ENCODE measurements at places on chromosomes 2 and 18.

GRCh38 chr2:113707106-113707505 is 49.3 kb downstream of the SLC35F5 start:
- no peak for DNase-seq

GRCh38 chr18:35107216-35107615 is 66.0 kb downstream of the MAPRE2 start:
- DNase-seq: no peak

- no peak for DNase-seq
These were observed 153.3 kb downstream of the TMEM182 start for GRCh38 chr2:102915128-102915527.

GRCh38 chr2:132646540-132647108 is 23.4 kb downstream of the LYPD1 start:
- no peak for DNase-seq

- DNase-seq: no peak
These were observed 103.5 kb downstream of the ADD2 start for GRCh38 chr2:70664525-70664924.

DNA sequence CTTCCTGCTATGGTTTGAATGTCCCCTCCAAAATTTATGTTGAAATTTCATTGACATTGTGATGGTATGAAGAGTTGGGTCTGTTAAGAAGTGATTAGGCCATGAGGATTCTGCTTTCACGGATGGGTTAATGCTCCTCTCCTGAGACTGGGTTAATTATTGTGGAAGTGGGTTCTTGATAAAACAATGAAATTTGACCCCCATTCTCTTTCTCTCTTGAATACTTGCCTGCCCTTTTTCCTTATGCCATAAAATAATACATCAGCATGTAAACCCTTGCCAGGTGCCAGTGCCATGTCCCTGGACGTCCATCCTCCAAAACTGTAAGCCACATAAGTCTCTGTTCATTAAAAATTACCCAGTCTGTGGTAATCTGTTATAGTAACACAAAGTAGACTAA is 352.8 kb downstream of the LRRTM4 start:
- DNase-seq: no peak

DNA sequence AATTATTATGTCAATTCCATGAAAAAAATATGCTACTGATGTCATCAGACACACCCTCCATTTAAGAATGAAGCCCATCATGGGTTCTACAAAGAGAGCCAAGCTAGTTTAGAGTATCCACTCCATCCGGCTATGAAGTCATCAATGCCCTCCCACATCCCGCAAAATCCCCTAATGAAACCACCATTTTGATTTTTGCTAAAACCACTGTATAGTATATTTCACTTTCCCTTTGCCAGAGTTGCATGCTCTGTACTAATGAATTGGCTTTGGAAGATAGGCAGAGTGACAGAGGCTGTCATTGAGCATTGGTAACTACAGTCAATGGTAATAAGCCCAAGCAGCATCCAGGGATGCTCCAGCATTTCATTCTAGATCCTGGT is 118.6 kb downstream of the ANKRD44 start:
- DNase-seq: no peak

- no peak for DNase-seq
These were observed 23.6 kb downstream of the IL1R2 start for GRCh38 chr2:102015399-102015798.

- DNase-seq: no peak
These were observed 48.7 kb downstream of the TNS1 start for GRCh38 chr2:217954051-217954450.

DNA sequence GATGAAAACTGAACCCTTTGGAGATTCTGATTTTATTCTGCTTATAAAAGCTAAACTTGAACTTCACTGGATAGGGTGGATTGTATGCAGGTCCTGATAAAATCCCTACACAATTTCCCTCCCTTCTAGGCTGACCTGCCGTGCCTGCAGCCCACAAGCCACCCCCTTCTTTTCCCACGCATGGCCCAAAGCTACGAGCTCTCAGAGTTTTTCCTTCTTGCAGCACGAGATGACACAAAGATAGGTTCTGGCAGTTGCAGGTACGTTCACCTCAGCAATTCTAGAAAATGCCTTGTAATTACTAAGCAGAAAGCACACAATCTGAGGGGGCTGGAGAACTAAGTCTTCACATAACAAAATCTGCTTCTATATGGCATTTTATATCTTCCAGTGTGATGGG is 110.6 kb upstream of the ATP8B1 start:
- DNase-seq: no peak

DNA sequence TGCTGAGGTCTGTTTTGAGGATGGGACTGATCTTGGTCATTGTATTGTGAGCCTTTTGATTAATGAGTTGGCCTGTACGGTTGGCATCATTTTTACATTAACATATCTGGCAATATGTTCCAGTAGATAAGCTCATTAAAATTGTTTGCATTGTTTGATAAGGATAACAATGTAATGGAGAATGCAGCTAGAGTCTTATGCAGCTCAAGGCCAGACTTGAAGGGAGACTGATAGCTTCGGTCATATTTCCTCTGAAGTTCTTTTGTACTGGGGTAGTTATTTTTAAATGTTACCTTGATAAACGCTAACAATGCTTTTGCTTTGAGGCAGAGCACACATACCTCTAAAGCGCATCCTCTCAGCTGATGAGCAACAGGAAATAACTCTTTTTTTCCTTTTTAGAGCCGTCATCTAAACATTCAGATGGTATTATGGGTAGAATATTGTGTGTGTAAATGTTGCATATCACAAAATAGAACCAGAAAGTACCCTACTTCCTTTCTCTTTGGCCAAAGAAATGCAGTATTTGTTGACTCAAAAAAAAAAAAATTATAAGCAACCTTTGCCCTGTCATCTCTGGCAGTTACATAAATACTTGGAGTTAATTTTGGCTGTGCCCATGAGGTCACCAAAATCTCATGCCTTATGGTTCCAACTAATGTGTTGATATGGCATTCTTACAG is 1.3 kb downstream of the MAPRE2 start:
- no peak for DNase-seq

- no peak for DNase-seq
These were observed 61.7 kb downstream of the HS1BP3 start for GRCh38 chr2:20588918-20589871.

- peak; percentile 56 for DNase-seq
These were observed 45.6 kb downstream of the MEX3C start for GRCh38 chr18:51151568-51152511.

- DNase-seq: no peak
These were observed 1377.0 kb downstream of the SUCLG1 start for GRCh38 chr2:83081826-83082690.

DNA sequence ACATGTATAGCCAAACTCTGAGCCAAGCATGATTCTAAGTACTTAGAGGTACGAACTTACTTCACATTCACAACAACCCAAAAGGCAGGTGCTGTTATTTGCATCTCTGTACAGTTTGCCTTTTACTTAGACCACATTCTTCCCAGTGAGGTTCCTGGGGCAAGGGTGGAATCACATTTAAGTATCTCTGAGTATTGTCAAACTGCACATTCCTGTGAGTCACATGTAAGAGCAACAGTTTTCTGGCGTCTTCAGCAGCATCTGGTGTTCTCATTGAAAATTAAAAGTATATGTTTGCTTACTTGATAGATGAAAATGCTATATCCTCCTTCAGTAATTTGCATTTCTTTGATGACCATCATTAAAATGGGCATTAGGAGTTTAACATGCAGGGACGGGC is 119.1 kb downstream of the UXS1 start:
- DNase-seq: no peak

DNA sequence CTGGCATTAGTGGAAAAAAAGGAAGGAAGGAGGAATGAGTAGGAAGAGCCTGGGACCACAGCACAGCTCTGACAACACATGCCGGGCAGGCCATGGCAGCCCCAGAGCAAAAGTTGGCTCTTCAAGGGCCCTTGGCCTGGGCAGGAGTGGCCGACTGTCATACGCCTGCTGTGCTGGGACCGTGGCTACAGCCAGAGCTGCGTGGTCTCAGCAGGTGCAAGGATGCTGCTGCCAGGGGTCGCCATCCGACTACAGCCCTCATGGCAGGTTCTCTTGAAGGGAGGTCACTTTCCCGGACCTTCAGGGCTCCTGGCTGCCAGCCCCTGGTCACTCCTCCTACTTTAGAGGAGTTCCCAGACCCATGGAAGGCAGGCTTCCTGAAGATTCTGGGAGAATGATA is 109.9 kb downstream of the ARL4C start:
- no peak for DNase-seq

DNA sequence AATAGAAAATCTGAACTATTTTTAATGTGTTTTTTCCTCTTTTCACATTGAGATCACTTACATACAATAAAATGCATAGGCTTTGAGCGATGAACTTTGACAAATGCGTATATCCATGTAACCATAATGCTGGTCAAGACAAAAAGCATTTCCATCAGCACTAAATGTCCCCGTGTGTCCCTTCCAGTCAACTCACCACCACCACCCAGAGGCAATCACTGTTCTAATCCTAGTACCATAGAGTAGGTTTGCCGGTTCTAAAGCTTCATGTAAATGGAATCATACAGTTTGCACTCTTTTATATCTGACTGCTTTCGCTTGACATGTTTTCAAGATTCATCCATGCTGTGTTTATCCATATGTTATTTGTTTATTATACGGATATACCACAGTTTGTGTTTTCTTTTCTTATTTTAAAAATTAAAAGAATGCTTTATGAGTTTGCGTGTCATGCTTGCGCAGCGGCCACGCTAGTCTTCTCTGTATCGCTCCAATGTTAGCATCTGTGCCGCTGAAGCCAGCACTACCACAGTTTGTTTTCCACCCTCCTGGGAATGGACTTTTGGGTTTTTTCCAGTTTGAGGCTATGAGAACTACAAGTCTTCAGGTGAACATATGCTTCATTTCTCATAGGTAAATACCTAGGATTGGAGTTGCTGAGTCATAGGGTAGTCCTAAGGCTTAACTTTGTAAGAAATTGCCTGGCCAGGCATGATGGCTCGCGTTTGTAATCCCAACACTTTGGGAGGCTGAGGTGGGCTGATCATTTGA is 197.5 kb upstream of the CHAC2 start:
- no peak for DNase-seq

DNA sequence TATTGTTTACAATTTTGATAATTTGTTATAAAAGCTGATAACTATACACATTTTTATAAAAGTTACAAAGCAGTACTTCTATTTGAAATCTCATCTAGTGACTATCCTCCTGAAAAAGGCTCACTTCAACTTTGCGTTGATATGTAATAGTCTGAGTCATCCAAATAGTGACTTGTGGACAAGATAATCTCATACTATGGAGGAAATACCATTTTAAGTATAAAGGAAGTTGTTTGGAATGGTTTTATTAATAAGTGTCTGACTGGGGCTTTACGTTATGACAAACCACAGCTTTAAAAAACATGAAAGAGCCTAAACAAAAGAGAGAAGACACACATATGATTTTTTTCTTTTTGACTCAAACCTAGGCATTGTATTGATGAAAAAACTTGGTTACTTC is 272.3 kb upstream of the COL3A1 start:
- DNase-seq: no peak

GRCh38 chr2:226329180-226329579 is 470.4 kb downstream of the IRS1 start:
- no peak for DNase-seq

DNA sequence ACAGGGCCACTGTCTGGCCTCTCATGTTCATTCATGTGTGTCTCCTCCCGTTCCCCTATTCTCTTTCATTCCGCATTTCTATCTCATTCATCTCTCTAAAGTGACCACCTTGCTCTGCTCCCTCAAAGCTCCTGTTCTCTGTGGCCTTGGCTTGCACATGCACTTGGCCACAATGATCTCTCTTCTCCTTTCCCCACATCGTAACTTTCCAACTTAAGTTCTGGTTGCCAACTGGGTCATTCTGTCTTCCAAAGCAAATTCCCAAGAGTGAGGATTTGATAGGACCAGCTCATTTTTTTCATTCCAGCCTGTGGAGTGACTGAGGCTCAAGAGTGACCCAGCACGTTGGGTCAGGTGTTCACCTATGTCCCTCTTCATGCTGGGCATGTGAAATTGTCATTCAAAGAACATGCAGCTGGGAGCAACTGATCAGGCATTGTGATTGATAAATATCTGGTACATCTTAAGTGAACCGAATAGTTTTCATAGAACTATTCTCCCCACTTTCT is 14.3 kb upstream of the ITGA6 start:
- DNase-seq: no peak

- DNase-seq: peak; percentile 93
These were observed at the start of gene IER3IP1 for GRCh38 chr18:47175898-47176575. Gene IER3IP1, minus strand, starts transcription at chr18:47176364. Its CDS starts 87 bp downstream, at chr18:47176277.

DNA sequence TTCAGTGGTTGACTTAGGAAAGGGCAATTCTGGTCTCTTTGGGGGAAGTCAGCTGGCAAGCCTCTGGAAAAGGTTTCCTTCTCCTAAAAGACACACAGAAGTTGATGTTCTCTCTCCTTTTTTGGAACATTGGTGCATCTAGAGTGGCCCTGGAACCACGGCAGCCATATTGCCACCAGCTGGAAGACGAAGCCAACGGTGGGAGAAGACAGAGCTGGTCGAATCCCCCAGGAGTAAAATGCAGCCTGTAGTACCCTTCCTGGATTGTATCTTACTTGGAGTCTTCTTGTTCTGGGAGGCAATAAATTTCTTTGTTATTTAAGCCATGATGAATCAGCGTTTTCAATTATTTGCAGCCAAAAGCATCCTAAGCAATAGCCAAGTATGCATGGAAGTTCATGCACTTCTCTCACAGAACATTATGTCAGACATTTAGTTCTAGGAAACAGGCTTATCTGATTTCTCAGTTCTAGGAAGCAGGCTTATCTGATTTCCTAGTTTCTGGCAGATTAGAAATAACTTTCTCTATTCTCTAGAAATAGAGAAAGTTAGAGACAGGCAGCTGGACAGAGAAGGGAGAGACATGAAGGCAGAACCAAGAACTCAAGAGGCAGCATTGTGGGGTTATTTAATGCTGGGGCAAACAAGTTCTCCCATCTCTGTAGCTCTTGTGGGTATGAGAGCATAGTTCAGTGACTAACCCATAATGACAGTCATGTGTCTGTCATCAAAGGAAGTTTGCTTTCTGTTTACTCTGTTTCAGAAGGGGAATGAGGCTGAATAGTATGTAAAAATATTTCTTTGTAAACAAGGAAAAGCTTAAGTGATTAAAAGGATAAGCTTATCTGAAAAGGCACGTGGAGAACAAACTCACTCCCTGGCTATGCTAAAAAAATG is 40.5 kb upstream of the NABP1 start:
- no peak for DNase-seq

DNA sequence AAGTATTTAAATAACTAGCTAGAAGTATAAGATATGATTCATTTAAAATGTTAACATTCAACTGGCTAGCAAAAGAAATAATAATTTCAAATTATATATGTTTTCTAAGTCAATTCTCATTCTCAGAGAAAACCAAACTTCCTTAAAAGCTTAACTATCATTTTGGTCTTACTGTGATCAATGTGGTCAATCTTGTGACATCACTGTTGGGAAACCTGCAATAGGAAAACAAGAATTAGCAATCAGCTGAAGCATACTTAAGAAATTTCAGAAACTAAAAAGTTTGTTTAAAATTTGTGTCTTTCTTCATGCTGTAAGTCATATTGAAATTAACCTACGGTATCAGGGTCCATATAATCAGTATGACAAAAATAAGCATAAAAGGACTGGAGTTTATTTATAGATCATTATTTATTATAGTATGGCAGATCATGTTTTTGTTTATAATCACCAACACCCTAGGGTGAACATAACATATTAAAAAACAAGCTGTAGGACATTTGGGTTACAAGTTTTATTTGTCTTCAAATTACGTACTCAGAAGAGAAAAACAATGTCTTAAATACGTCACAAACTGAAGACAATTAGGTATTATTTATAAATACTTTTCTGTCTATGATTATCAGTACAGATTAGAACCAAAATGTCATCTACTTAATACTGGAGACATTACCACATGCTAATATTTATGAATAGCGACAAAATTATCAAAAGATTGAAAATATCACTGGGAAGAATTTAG is 60.5 kb downstream of the BAZ2B start:
- no peak for DNase-seq
